Activated CD4-positive, alpha-beta T cell treated with anti-CD3 and anti-CD28 coated beads, Interleukin-10, Interleukin-2, amounts not matched to agents 100 ng/mL and 50 ng/mL, durations not matched to agents 16 hours and 8 hours (primary cell): ENCODE measurements at places on chromosomes 11 and 22.

- DNase-seq = no peak
These were observed 93.9 kb downstream of the CD44 start for GRCh38 chr11:35232891-35233330.

GRCh38 chr11:15769203-15769602 is 587.1 kb downstream of the SOX6 start:
- no peak for DNase-seq

- peak; percentile 35 for DNase-seq
These were observed 22.7 kb upstream of the CD5 start for GRCh38 chr11:61079416-61080150.

GRCh38 chr11:119361941-119362725 is 15.6 kb upstream of the MFRP start:
- no peak for DNase-seq

DNA sequence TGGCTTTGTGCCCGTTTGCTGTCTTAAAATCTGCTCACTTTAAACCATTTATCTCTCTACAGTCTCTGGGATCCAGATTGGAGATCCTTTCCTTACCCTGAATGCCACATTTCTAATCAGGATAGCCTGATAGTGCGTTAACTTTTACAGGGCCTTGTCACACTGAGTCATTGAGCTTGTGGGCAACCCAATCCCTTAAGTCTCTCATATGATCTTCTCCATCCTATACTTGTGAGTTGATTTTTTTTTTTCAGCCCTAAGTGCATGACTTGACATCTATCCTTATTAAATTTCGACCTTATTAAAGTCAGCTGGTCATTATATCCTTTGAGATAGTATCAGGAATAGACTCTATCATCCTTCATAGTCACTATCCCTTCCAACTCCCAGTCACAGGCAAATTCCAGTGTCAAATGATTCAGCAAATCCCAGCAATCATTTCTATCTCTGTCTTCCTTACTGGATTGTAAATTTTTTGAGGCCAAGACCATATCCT is 57.7 kb downstream of the TEAD1 start:
- no peak for DNase-seq

DNA sequence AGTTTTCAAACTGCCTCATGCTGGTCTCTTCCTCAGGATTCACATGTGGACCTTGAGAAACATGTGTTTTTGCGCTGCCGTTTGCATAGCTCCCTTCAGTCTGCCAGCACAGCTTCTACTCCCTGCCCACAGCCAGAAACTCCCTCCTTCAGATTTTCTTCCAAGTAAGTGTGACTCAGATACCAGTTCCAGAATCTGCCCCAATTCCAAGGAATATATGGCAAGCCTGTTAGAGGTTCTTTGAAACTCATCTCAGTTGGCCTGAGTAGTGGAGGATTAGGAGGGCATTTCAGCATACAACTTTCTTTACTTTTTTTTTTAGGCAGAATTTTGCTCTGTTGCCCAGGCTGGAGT is 67.1 kb downstream of the SNX19 start:
- no peak for DNase-seq

DNA sequence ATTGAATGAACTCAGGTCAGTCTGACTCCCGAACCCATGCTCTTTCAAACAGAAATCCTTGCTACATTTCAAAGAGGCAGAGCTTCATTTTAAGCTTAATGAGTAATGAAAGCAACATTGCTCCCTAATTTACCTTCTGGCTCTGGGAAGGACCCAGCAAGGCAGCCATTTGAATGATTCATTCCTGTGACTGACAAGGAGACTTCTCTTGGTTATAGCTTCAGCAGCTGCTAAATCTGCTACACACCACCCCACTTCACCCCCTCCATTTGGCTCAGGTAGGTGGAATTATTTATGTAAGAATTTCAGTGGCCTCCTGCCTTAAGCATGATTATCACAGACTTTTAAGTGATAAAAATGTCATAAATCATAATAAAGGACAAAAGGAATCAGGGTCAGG is 117.7 kb downstream of the KCNC1 start:
- DNase-seq = no peak

DNA sequence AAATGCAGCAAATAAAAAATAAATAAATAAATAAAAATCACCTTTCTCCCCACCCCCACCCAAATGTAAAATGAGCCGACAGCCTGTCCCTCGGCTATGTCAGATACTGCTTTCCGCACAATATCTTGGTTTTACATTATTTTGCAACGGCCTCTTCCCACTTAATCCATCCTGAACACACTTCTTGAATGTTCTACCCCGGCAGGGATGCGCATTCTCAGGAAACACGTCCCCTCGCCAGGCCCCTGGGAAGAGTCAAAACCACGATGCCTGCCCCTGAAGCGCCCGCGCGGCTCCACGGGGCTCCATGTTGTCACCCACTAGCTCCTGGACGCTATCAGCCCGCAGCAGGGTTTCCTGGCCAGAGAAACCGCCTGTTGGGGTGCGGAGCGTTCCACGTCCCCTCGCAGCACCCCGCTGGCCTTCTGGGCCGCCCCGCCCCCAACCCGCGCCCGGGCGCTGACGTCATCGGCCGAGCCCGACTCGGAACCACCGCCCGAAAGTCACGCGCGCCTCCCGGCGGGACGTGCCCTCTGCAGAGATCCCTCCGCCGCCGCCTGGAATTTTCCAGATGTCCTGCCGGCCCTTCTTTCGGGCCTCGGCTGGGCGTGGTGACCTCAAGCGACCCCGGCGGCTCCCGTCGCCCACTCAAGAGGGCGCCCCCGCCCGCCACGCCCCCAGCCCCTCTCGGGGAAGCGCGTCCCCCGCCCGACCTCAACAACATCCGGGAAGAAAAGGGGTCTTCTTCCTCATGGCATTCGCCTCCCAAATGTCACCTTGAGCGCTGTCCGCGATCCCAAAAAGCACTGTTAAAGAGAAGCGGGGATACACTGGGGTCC is 585 bp upstream of the NEAT1 start:
- DNase-seq = peak; percentile 97

DNA sequence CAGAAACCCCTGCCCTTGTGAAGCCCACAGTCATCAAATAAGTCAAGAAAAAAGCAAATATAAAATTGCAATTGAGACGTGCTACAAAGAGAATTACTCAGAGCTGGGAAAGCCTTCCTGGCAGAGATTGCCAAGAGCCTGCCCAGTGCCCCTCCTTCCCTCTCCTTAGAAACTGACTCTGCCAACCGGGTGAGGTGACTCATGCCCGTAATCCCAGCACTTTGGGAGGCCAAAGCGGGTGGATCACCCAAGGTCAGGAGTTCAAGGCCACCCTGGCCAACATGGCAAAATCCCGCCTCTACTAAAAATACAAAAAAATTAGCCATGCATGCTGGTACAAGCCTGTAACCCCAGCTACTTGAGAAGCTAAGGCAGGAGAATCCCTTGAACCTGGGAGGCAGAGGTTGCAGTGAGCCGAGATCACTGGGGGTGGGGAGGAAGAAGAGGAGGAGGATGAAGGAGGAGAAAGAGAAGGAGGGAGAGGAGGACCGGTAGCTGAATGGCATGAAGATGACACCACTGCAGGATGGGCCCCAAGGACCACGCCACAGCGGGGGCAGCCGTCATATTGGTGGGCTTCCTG is 76.1 kb upstream of the RTL6 start:
- DNase-seq = no peak

DNA sequence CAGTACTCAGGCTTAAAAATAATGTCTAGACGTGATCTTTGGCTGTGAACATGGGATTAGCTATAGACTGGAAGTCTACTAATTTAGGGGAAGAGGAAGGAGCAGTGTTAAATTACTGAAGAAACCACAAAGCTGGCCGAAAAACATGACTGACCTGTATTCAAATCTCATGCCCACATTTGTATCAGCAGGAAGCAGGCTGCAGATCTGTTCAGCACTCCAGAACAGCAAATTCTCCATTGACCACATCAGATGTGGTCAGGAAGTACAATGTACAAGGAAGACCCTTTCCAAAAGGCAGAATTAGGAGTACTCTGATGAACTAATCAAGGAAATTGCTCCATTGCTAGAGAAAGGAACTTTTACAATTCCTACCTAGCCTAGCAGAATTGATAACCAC is 31.7 kb downstream of the DCDC1 start:
- DNase-seq = no peak

DNA sequence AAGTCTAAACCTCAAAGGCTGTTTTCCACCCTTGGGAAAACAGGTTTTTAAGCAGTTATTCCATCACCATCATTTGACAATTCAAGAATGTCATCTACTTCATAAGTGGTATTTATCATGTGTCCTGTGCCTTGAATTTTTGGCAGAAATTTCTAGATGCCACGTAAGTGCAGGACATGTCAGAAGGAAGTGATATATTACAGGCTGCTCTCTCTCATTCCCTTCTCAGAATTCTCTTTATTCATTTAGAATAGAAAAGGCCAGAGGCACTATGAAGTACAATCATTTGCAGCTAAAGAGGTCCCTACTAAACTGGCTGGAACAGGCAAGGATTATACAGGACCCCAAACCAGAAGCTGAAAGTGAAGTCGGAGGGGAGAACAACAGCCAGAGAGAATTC is 11.9 kb downstream of the RBFOX2 start:
- DNase-seq = no peak

DNA sequence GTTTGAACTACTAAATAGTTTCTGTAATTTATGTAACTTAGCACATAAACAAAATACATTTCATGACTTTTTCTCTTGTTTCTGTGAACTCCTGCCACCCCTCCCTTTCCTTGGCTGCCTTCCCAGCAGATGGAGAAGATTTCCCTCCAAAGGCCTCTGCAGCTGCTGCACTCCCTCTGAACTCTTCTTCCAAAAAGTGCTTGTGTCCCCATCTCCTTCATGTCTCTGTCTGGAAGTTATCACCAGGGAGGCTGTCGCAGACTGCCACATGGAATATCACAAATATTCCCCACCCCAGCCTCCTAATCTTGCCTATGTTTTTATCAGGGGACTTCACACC is 1068.3 kb downstream of the OPCML start:
- no peak for DNase-seq

GRCh38 chr11:93484716-93485115 is 58.5 kb downstream of the SMCO4 start:
- DNase-seq = no peak

DNA sequence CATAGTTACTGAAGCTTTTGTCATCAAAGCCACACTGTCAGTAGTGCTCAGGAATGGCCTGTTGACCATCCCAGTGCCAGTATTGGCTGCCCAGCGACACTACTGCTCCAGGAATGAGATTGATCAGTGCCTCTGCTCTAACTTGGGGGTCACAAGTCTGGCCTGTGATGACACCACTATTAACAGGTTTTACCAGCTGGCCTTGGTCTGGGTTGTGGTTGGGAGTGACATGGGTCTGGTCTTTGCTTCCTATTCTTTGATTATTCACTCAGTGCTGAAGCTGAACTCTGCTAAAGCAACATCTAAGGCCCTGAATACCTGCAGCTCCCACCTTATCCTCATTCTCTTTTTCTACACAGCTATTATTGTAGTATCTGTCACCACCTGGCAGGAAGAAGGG is 21.5 kb downstream of the OR56B4 start:
- no peak for DNase-seq

DNA sequence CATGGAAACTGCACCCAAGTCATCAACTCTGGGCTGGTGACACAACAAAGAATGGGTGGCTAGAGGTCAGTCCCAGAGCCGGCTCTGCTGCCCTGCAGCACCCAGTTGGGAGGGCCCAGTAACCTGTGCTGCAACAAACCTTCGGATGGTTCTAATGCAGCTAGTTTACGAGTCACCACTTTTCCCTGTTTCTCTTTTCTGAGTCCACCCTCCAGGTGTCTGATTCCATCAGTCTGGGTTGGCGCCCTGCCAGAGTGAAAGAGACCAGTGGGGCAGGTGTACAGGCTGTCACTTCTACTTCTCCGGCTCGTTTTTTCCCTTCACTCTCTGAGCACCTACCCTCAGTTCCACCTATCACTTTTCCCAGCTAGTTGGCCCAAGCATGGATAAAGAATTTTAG is 572.9 kb downstream of the NTM start:
- no peak for DNase-seq

DNA sequence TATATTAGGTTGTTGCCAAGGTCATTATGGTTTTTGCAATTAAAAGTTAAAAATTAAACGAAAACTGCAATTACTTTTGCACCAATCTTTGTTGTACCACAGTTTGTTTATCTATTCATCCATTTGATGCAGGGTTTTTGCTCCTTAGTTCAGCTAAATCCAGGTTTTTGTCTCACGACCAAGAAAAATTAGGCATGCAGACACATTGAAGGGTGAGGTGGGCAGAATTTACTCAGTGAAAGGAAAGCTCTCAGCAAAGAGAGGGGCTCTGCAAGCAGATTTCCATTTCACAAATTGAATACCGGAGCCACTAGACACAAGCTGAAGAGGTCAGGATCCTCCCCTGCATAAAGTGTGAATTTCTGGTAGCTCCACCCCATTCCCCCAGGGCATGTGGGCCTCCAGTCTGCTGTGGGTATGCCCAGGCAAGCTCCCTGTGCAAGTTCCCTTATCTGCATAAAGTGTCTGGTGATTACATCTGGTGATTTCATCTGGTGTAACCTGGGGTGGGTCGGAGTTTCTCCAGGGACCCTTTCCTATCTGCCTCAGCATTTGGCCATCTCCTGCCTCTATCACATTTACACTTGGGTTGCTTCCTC is 33.3 kb downstream of the APOL6 start:
- DNase-seq = no peak

DNA sequence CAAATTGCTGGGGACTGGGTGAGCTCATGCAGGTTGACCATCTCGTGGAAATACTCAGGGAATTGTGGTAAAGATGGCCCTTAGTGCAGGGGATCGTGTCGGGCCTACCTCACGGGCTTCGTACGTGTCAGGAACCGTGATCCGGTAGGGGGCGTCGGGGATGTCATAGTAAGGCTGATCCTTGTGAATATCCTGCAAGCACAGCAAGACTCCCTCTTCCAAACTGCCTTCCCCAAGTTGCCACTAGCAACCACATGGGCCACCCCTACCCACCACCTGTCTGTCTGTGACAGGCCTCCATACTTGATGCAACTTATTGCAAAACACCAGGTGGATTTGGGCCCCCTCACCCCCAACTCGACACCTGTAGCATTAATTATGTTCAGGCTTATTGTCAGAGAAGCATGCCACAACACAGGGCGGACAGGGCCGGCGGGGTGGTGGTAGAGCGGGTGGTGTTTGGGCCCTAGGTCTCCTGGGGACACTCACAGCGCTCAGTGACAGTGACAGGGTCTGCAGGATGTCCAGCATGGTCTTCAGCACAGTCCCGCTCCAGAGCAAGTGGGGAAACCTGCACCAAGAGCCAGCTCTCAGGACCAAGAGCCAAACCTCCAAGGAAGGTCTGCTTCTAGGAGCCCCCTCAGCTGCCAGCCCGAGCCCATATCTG is 22.6 kb upstream of the SERPIND1 start:
- DNase-seq = no peak
